NCI-H2081 treated with DMSO at 0.1 percent for 48 hours (cell line): ENCODE measurements at places on chromosomes 3 and 15.

DNA sequence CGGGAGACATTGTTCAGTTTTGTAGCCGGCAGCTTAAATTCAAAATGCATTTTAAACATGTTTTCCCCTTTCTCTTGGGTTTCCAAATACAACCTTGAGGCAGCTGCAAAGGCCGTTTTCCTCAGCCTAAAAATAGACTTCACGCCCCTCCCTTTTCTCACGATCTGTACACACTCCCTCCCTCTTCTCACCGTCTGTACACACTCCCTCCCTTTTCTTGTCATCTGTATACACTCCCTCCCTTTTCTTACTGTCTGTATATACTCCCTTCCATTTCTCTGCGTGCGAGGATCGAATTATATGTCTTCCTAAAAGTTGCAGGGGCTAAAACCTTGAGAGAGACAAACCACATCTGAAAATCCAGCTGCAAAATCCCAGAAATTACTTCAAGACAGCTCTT is 8.9 kb downstream of the MUC4 start:
- no peak for DNase-seq

DNA sequence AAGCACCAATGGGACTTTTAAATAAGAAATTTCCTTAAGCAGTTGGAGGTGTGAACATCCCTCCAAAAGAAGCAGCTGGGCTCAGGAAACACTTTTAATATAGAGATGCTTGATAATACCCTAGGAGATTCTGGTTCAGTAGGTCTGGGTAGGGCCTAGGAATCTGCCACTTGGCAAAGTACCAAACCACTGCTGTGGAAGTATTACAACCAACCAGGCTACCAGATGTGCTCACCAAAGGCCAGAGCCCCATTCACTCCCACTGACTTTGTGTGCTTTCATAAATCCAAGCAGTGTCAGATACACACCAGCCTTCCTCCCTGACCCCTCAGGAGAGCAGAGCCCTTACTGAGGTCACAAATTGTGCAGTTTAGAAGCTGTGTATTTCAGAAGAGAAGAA is 162.6 kb downstream of the CCNL1 start:
- DNase-seq, result no peak

DNA sequence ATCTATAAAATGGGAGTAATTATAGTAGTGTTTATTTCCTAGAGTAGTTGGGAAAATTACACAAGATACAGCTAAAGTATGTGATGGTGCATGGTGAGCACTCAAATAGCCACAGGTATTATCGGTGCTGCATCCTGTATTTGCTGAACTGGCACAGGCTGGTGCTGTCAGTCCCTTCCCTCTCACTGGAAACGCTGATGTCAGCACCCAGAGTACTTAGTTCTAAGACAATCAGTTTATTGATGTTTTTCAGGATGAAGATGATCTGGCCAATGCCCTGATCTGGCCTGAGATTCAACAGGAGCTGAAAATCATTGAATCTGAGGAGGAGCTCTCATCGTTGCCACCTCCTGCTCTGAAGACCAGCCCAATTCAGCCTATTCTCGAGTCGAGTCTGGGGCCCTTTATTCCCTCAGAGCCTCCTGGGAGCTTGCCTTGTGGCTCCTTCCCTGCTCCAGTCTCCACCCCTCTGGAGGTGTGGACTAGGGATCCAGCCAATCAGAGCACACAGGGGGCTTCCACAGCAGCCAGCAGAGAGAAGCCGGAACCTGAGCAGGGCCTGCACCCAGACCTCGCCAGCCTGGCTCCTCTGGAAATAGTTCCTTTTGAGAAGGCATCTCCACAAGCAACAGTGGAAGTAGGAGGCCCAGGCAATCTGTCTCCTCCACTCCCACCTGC is 49.7 kb downstream of the TMEM39A start:
- DNase-seq, result no peak

- DNase-seq, result no peak
These were observed 60.1 kb upstream of the PRR23E start for GRCh38 chr3:127132876-127133275.

- no peak for DNase-seq
These were observed 30.2 kb downstream of the RPLP1 start for GRCh38 chr15:69482686-69483256.

DNA sequence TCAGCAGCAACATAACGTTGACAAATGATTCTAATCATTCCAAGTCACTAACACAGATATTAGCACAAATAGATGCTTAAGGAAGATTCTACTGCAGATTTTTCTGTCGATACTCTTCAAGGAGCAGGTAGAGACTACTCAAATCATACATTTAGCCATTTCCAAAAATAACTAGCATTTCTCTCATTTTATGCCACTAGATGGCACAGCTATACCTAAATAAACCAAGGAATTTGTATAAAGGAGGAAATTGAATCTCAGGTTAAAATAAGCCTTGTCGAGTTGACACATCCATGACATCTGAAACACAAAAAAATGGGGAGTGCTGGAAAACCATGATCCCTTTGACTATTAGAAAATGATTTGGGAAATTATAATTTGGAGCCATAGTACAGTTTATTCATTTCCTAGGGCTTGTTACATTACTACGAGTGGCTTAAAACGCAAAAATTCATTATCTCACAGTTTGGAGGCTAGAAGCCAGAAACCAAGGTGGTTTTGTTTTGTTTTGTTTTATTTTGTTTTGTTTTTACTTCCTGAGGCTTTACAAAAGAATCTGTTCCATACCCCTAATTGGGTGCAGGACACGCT is 59.5 kb upstream of the STRIT1 start:
- DNase-seq, result peak; percentile 64

- DNase-seq, result no peak
These were observed 22.2 kb downstream of the IQSEC1 start for GRCh38 chr3:13051066-13051465.

GRCh38 chr15:90512981-90513380 is 16.7 kb upstream of the CRTC3 start:
- no peak for DNase-seq

DNA sequence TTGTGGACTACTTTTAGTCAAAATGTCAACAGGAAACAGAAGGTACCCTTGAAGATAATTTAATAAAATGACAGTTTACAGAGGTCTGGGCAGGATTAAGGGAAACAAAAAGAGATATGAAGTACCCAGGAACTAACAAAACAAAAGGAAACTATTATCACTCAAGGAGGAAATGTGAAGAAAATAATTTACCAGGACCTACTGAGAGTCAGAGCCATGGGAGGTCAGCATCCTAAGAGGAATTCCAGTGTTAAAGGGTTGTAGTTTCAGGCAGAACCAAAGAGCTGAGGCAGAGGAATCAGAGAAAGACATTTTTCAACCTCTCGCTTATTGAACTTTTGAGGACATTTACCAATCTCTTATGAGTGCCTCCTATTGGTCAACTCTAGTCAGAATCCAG is 408.9 kb upstream of the CBLB start:
- DNase-seq, result no peak

- no peak for DNase-seq
These were observed 43.4 kb downstream of the GOLGA6A start for GRCh38 chr15:74038707-74039655.

DNA sequence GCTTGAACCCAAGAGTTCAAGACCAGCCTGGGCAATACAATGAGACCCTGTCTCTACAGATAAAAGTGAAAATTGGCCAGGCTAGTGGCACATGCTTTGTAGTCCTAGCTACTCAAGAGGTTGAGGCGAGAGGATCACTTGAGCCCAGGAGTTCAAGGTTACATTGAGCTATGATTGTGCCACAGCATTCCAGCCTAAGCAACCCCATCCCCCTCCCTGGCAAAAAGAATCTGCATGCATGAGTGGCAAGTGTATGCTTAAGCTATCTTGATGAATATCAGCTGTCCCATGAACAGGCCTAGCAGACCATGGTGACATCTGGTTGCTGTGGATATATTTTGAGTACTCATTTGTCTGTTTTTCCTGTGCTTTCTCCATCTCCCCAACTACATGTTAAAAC is 4.7 kb downstream of the ATRIP start:
- no peak for DNase-seq

- no peak for DNase-seq
These were observed 98.7 kb downstream of the UBE2E2 start for GRCh38 chr3:23301819-23302218.

GRCh38 chr3:68958932-68959331 is 26.6 kb upstream of the TAFA4 start:
- DNase-seq, result no peak

- DNase-seq, result no peak
These were observed at the start of gene FGF7 for GRCh38 chr15:49423021-49423420. Gene FGF7 (plus strand): TSS chr15:49423242. CDS start chr15:49424298, 1,056 bp downstream.

GRCh38 chr15:67613708-67614107 is 71.2 kb downstream of the MAP2K5 start:
- no peak for DNase-seq

DNA sequence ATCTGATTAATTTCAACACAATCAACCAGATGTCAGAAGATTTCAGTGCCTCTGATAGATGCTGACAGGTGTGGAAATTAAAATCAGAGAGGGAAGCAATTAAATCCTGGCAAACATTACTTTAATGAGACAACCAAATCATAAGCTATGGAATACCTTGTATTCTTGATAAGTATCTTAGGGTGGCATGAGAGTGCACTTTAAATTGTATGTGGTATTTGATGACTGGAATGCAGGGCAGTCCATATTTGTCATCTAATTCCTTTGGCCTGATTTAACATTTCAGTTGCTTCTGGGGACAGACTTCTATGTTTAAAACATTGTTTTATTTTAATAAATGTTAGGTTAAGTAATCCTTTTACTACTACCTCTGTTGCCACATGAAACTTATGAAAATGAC is 184.1 kb downstream of the LPP start:
- DNase-seq, result no peak

DNA sequence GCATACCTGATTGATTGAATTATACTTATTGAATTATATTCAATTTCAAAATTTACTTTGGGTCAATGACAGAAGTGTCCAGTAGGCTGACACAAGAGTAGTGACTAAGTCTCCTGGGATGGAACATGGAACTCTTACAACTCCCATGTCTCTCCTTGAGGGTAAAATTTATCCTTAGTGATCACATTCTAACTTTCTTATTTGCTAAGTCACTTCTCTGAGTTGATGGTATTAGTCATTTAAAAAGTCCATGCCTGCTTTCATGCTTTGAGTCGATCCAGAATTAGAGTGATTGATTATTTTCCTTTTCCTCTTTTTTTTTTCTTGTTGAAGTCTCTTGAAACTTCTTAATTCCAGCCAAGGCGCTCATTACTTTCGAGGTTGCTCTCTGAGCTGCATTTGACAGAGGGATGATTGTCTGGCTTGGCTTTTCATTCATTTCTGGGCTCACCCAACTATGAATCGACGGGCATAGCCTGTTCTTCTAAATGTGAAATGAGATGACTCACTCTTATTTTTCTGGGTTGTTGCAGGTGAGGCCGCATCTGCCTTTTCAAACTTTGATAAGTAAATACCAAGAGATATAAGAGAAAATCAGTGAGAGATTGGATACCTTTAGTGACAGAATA is 34.9 kb downstream of the LRRC3B start:
- DNase-seq, result no peak

DNA sequence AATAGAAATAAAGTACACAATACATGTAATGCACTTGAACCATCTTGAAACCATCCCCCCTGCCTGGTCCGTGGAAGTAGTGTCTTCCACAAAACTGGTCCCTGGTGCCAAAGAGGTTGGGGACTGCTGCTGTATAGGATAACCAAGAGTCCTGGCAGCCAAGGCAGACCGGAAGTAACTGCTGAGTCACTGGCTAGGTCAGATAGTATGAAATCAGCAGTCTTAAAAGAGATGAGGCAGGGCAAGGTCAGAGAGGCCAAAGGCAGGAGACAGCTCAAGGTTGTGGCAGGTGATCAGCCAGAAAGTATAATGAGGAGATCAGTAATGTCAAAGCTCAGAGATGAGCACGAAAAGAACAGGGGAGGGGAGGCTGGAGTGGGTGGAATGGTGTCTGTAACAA is 60.2 kb downstream of the MAP3K13 start:
- no peak for DNase-seq

DNA sequence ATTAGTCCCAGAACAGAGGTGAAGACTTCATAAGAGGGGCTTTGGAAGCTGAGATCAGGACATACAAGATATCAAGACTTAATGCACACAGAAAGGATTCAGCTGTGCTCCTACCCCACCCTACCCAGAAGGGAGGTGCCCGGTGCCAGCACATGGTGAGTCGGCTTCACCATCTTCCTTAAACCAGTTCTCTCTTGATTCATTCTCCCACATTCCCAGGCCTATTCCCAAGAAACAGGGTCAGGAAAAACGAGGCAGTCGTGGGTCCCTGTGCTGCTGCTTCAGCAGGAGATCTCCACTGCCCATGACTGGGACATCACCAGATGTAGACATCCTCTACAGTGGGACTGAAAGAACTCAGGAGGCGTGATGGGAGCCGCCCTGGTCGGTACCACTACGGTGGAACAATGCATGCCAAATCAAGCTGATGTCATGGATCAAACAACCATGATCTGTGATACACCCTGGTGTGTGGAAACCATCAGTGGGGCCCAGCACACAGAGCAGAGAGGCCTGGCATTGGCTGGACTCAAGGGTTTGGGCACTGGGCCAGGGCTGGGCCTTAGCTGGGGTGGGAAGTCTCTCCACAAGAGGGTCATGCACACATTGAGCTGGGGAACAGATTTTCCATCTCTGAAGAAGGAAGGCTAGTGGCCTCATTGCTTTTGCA is 41.9 kb downstream of the CCDC12 start:
- no peak for DNase-seq

GRCh38 chr3:185411133-185411532 is 48.2 kb downstream of the MAP3K13 start:
- no peak for DNase-seq
